ENCODE measurements at places on chromosomes 3 and 15.

DNA sequence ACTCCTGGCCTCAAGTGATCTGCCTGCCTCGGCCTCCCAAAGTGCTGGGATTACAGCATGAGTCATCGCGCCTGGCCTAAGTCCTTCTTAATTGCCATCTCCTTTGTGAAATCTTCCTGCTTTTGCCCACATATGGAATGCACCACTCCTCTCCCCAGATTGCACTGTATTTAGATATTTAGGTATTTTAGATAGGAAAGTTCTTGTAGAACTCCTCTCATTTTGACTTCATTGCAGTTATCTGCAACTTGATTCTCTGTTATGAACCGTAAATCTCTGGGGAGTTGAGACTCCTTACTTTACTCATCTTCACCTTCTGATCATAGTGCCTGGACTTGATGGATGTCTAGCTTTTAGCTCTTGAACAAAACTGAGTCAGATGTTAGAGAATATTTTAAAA is 150.7 kb downstream of the AKAP13 start:
- DNase-seq = no peak

GRCh38 chr3:126287536-126288241 is 69.5 kb downstream of the KLF15 start:
- peak; percentile 57 for DNase-seq

DNA sequence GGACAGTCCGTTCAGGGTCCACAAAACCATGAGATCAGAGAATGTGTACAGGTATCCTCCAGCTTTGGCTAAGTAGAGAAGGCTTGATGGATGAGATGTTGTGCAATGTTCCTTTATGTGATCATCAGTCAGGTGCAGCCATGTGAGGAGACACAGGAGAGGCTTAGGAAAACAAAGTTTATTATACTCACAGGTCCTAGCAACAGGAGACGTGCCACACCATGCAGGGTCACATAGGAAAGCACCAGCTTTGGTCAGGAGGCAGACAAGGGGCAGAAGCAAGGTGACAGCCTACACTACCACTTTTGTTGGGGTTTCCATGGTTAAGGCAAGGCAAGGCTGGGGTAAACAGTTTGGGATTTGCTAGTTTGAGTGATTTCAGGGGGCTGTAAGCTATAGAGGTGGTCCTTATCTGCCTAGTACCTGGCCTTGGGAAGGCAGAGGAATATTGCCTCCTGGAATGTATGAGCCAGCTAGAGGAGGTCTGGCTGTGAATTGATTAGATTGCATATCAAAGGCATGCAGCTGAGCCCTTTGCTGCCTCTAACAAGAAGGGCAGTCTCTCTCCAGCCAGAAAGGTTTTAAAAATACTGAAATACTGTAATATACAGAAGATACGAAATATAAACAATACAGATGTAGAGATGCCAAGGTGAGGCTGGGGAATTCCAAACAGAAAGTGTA is 248.6 kb downstream of the RYR3 start:
- no peak for DNase-seq

- no peak for DNase-seq
These were observed 181.7 kb upstream of the ANKRD28 start for GRCh38 chr3:15979495-15979894.

DNA sequence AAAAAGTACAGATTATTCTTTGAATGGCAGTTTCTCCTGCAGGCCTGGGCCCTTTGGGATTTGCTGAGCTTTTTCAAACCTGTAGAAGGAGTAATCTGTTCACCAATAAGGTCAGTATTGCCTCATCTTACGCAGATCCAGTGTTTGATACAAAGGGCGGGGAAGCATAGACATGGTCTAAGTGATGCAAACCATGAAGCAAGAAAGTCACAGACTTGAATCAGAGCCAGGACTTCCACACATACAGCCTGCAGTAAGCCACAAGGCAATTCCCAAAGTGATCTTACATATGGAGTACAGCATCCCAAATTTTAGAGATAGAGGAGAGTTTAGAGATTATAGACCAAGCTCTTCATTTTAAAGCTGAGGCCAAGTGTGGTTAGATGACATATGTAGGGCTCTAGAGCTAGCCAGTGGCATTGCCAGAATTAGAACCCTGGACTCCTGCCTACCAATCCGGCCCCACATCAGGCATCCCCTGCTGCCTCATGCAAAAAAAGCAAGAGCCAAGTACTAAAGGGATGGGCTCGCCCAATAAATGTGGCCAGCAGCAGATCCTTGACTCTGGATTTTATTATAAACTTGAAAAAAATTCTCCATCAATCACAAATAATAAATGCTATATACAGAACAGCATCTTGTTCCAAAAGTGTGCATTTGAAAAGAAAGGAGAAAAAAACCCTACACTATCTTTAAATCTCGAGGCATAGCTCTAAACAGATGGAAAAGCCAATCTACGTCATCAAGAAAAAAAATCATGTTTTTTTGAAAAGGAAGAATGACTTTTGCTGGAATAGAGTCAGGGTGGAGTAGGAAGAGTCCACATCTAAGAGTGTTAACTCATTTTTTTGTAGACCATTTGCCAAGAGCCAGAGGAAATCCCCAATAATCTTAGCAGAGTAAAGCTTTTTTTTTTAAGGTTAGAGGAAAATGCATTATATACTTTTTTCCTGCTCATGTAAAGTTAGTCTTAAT is 24.0 kb downstream of the ABI3BP start:
- no peak for DNase-seq

DNA sequence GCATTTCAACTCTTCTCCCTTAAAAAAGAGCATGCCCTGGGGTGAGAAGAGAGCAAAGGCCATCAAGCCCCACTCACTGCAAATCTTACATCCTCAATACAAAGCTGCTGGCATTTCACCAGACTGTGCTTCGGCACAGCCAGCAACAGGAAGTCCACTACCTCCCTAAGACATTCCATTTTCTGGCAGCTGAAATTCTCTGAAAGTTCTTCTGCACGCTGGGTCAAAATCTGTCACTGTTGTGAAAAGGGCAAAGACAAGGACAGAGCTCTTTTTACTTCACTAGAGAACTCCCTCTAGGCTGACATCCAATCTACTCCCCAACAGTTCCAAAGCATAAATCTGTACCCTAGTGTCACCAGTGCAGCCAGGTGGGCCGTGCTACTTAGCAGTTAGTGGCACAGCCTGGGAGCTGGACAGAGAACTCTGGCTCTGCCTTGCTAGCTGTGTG is 6.3 kb downstream of the MTMR10 start:
- DNase-seq = peak; percentile 75

GRCh38 chr3:14543446-14543845 is 3.3 kb upstream of the GRIP2 start:
- DNase-seq = no peak

DNA sequence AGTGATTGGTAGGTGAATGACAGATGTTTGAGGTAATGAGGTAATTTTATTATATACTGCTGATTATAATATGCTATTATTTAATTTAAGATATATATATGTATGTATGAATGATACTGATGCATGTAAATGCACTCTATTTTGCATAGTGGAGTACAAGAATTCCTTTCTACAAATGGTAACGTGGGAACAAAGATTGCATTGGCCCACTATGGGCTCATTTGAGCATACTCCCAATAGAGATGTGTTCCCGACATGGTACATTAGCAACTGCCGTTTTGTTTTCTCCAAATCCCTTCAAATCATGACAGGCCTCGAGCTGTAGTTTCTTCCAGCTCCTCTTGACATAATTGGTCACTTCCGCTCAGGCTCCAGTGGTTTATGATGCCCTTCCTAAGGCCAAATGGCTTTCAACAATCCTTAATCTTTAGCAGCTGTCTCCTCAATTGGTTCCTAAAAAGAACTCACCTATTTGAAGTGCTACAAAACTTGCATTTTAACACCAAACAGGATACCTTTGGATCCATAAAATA is 266.1 kb downstream of the ADAMTSL3 start:
- no peak for DNase-seq

- DNase-seq = no peak
These were observed 14.6 kb upstream of the BLOC1S6 start for GRCh38 chr15:45572617-45573016.

- no peak for DNase-seq
These were observed 742.2 kb upstream of the EPHA6 start for GRCh38 chr3:96072226-96072625.

DNA sequence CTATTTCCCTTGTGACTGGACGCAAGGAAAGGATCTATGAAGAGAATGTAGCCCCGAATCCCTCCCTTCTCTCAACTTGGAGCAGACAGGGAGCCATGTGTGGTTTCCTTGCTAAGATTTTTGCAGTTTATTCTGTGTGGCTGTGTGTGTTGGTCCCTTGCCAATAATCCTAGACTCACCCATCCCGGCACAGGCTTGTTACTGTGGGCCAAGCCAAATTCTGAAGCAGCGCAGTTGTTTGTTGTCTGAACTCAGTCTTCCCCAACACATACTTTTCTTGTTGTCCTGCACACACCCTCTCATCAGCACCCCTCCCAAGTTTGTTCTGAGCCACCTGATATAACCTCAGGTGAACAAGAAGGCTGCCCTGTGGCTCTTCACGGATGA is 193.3 kb upstream of the CTDSPL start:
- DNase-seq = no peak

- DNase-seq = peak; percentile 94
These were observed 88.9 kb upstream of the CCNL1 start for GRCh38 chr3:157248590-157249422.

- DNase-seq = no peak
These were observed 712.9 kb upstream of the GOLIM4 start for GRCh38 chr3:168808596-168808995.
